ENCODE measurements at places on chromosomes 2 and 18.

DNA sequence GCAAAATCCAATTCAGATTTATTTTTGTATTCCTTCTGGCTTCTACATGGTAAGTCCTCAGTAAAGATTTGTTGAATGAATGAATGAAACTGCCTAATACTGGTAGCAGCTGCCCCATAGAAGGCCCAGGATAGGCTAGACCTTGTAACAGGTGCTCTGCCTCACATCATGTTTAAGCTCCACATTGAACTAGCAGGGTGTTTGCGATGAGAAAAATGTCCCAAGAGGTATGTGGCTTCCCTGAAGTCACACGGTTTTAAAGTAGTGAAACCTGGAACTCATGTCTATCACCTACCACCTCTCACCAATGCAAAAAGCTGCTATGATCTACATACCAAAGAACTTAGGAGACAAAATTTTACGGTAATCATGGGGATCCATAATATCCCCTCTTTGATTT, 765 bp upstream of the LHCGR start:
- no peak for DNase-seq

DNA sequence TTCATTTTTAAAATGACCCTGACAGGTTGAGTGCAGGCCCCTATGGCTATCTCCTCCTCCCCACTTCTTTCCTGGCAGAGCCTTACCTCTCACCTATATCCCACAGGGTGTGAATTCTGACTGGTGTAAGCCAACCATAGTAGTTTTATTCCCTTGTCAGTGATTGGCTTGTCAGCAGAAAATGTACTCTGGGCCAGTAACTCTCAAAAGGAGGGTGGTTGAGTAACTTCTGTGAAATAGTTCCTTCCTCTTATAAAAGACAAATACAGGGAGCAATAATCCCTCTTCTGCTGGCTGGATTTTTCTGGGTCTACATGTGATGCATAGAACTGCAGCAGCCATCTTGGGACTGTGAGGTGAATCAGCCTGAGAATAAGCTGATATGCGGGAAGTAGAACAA, 83.4 kb downstream of the RAPH1 start:
- DNase-seq = no peak

- DNase-seq = no peak
These were observed 29.5 kb downstream of the KIAA2012 start for GRCh38 chr2:202102425-202103000.

DNA sequence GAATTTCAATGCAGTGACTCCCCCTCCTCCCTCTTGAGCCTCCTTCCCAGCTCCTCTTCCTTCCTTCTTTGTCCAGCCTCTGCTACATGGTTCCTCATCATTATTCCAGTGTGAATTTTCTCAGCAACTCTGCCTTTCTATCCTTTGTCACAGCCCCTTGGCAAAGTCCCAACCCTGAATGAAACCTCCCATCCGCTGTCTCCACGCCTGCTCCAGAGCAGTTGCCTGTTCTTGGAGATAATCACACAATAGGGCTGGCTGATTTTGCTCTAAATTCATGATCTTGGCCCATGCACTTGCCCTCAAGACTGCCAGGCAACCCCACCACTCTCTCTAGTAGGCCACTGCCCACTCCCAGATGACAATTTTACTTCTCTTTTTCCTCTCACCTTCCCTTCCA, 61.4 kb downstream of the BCL2L11 start:
- peak; percentile 37 for DNase-seq

DNA sequence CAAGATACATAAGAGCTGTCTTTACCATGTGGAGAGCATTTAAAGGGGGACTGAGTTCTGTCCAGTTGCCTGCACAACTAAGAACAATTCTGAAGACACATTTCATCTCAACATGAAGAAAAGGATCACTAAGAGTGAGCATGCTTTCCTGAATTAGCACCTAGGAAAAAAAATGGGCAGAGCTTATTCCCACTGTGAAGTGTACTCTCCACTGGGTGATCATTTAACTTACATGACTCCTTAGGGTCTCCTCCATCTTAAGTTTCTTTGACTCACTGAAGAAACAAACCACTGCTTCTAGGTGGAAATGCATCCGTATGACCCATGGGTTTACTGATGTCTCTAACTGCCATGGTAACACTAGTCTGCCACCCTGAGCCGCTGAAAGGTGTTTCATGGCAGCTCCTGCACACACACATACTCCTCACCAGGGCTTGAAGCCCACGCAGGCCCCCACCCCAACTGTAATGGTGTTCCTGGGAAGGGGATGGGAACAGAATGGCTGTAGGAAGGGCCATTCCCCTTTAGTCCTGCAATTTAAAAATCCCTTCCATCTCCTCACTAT, 27.1 kb downstream of the HDLBP start:
- no peak for DNase-seq
